ENCODE measurements at places on chromosomes 16 and 17.

GRCh38 chr17:50818921-50819657 is 16.3 kb upstream of the WFIKKN2 start:
- DNase-seq = no peak

GRCh38 chr16:54280751-54281150 is 5.8 kb downstream of the IRX3 start:
- no peak for DNase-seq

DNA sequence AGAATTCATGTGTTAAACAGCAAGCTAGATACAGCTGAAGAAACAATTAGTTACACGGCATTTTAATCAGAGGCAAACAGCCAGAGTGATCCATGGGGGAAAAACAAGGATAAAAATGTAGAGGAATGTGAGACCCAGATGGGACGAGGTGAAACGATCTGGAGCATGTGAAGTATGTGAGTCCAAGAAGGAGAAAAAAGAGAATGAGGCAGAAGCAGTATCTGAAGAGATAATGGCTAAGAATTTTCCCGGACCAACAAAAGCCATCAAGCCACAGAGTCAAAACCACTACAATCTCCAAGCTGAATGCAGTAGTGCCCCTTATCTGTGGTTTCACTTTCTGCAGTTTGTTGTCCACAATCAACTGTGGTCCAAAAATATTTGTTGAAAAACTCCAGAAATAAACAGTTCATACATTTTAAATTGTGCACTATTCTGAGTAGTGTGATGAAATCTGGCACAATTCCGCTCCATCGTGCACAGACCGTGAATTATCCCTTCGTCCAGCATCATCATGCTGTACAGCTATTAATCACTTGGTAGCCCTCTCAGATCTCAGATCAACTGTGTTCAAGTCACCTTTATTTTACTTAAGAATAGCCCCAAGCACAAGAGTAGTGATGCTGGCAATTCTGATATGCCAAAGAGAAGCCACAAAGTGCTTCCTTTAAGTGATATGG is 18.8 kb downstream of the MYH10 start:
- DNase-seq = no peak

DNA sequence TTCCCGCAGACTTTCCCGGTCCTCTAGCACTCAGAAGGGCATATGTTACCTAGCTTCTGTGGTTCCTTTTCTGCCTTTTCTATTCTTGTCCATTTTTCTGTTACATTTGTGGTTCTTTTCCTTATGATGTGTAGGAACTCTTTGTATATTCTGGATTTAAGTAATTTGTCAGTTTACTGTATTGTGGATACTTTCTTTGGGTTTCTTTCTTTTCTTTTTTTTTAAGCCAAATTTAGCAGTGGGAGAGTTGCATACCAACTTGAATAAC is 657 bp downstream of the ALDH3A2 start:
- DNase-seq = no peak

- no peak for DNase-seq
These were observed 19.0 kb downstream of the GPR179 start for GRCh38 chr17:38324772-38325171.

DNA sequence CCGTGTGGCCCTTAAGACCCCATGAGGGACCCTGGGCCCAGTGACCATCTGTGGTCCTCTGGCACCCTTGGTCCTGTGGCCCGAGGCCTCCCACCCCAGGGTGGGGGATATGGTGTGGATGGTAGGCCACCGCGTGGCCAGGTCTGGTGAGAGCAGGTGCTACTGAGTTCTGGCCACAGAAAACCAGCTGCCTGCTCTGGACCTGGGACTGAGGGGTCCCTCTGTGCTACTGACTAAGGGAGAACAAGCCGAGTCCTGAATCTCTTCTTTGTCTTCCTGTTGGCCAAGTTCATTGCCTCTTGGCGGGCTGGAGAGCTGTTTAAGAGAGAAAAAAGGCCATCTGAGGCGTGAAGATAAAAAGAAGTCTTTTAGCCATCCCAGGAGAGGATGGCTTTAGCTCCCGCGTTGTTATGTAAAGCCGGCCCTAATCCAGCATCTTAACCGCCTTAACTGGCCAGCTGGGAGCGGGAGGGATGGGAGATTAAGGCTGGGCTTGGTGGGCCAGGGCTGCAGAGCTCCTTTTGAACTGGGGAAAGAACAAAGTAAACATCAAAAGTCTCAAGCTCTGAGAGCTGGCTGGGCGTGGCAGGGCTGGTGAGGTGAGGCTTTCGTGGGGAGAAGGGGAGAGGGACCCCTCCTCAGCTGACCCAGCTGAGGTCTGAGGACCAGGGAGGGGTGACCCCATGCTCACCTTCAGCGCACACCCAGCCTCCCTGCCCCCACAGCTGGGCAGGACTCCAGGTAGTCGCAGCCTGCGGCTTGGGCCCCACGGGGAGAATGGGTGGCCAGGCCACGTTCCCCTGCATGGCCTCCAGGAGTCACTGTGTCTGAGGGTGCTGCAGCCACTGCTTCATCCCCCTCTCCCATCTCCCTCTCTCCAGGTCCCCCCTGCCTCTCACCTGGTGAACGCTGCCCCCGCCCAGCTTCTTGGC is 62.4 kb downstream of the NKD1 start:
- DNase-seq = no peak

- DNase-seq = no peak
These were observed 13.4 kb upstream of the HERPUD1 start for GRCh38 chr16:56918467-56919012.

- DNase-seq = no peak
These were observed 15.1 kb upstream of the UTP6 start for GRCh38 chr17:31916491-31917064.

DNA sequence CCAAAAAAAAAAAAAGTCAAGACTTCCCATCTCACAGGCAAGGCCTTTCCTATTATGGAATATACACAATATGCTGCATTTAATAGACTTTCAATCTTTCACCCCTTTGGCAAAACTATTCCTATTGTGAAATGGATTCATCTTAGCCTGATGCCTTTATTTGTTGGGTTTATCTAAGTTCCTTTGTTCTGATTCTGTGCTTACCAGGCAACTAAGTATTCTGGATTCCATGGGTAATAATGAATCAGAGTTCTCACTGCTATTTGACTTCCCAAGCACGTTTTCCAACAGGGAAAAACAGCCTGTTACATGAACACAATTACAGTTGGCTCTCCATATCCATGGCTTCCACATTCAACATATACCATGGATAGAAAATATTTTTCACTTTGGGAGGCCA is 135.5 kb downstream of the MYO1D start:
- no peak for DNase-seq
